Uterus (tissue), 4 donors: ENCODE measurements at places on chromosomes 2 and 18.

DNA sequence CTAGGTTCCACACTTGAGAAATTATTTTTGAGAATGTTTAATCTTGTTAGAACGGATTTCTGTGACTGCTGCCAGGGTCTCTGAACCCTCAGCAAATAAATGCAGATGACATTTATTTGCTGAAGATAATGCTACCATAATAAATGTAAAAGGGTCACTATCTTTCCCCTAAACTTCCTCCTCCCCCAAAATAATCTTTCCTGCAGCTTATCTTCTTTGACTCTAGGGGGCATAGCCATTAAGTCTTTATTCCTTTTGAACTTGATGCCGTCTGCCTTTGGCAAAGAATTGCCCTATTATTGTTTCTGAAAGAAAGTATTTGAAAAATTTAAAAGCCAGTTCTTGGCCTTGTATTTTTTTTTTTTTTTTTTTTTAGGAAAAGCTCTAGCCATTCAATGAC is 63.6 kb upstream of the ACSL3 start:
- DNase-seq = no peak

DNA sequence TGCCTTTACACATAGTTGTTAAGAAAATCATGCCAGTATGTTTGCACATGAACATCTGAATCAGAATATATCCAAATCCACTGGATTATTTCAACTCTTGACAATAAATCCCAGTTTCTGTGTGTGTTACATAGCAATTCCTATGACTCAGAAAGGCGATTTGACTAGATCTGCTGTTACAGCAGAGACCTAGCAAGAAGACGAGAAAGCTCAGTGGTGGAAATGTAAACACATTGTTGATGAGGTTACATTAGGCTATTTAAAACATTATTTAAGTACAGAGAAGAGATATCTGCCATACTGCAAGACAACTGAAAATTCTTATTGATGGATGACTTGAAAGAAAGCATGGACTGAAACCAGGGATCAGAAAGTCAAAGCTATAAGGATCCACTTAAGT is 73.0 kb upstream of the SMIM21 start:
- DNase-seq = no peak

DNA sequence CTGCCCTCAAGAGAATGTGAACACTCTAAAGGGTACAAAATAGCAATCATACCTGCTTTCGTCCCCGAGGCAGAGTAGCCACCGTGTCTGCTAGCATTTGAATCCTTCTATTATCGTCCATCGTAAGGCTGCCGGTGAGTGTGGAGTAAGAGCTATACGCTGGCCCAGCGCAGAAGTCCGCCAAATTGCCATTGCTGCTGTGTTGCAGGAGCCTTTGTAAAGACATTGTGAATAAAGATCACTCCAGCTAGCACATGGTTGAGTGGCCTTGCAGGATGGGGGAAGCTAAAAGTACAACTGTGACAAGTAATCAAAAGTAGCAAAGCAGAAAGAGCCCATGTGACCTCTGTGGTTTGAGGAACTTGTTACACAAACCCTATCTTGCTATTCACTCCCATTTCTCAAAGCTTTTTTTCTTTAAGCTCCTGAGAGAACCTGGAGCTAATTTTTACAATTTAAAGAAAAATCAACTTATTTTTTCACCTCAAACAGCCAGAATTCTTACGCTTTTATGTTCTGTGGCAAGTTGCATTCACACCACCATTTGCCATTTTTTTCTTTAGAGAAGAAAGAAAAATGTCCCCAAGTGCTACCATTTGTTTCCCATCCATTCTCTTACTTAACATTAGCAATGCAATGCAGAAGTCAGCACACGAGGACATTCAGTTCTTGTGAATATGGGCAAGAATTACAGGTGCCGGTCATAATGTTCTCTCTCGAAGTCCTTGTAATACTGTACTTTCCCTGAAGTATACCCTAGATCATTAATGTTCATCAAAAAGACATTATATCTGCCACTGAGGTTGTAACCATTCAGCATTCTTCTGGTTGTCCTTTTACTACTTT is at the start of gene CYTIP:
CYTIP (minus strand) TSS at position 295 of the 846 bp plus-strand sequence; CDS start at position 226, 69 bp downstream.
- no peak for DNase-seq

DNA sequence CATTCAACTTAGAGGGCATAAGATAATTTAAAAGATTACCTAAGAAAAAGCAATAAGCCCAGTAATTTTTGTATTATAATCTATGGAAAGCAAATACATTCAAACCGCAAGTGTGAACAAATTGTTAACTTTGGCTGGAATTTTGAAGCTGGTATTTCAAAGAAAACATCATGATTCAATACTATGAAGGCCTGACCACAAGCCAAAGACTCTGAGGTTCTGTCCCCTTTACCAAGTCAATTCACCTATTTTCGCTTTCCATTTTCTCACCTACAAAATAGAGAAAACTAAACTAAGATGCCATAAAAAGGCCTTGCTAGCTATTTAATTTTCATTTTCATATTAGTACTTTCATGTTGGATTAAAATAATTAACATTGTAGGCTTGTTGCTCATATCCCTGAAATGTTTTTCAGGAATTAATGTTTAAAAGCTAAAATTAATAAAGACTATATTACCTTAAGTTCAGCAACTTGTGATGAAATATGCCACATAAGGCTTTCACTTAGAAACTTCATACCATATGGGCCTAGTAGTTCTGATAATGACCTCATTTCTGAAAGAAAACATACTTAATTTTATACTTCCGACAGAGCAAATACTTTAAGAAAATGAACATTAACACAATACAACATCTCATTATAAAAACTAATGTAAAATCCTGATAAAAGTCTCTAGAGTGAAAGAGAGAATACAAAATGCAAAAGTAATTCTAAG is 85.7 kb upstream of the FRZB start:
- DNase-seq = no peak

- no peak for DNase-seq
Observed at GRCh38 chr2:104745846-104746245, 108.1 kb upstream of the POU3F3 start.

GRCh38 chr2:64622443-64623241 is 31.1 kb downstream of the SERTAD2 start:
- peak; percentile 32 for DNase-seq

DNA sequence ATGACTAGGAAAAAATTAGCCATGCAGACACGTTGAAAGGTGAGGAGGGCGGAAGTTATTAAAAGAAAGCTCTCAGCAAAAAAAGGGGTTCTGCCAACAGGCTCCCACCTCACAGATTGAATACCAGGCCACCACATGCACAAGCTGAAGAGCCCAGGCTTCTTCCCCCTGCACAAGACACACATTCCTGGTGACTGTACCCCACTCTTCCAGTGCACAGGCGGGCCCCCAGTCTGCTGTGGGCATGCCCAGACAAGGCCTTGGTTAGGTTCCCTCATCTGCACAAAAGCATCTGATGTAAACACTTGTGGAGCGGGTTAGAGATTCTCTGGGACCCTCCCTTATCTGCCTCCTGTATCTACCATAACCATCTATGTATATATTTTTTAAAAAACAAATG is 81.7 kb downstream of the AGPS start:
- no peak for DNase-seq

DNA sequence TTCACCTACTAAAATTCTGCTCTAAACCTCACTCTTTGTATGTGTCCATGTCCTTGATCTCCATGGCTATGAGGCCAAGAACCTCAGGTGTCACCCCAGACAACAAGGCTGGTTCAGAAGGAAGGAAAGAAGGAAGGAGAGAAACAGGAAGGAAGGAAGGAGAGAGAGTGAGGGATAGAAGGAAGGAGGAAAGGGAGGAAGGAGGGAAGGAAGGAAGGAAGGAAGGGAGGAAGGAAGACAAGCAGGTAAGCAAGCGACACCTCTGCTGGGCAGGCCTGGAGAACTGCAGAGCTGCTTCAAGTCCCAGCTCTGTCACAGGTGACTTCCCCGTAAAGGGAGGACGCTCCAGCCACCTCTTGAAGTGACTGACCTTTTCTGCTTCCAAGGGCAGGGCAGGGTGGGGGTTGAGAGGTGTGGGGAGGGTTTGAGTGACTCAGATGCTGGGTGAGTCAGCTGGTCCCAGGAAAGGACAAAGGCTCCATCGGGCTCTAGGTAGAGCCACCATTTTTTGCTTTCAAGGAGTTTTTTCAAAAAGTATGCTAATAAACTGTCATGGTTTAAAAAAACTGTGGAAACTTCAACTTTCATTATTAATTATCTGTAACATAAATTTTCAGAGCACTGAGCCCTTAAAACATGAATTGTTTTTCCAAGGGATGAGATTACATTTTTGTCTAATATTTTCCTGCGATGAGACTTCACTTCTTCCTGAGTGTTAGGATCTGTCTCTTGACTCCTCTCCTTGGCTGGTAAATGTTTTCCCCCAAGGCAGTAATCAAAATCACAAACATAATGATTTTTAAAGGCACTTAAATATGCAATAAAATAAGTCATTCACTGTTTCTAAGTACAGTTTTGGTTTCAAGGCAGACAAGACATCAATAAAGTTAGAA is 90.1 kb upstream of the L3MBTL4 start:
- no peak for DNase-seq

- no peak for DNase-seq
Observed at GRCh38 chr2:235852526-235852920, 315.7 kb downstream of the GBX2 start.

- DNase-seq = no peak
Observed at GRCh38 chr18:48452861-48453323, 43.7 kb upstream of the ZBTB7C start.
